OCI-LY7 (cell line): ENCODE measurements at places on chromosomes 4 and X. TPM values are rescaled to one million over a fixed set of nuclear protein-coding genes. Genes with fewer than 3 reads are reported as not detected.

AWAT2 gene
- total RNA-seq: not detected in 2 replicates

RGN gene
- not detected in 2 replicates for total RNA-seq

NR0B1 gene
- total RNA-seq: not detected in 2 replicates

BMPR1B gene
- not detected in 2 replicates for total RNA-seq

TRPC5OS gene
- total RNA-seq: not detected in 2 replicates

FRG2 gene
- total RNA-seq: not detected in 2 replicates

ZNF518B gene
- total RNA-seq: 19.1 and 24.2 TPM in 2 replicates

EDNRA gene
- not detected in 2 replicates for total RNA-seq

GAGE12C gene
- total RNA-seq: not detected in 2 replicates

MAGEA1 gene
- not detected in 2 replicates for total RNA-seq

DMRTC1 gene
- not detected in 2 replicates for total RNA-seq

TASL gene
- total RNA-seq: 0.26 TPM in 1 of 2 replicates, not detected in the other

LONRF3 gene
- not detected in 2 replicates for total RNA-seq

SH3BGRL gene
- 68.2 and 85.7 TPM in 2 replicates for total RNA-seq

CYTL1 gene
- total RNA-seq: not detected in 2 replicates

SMIM31 gene
- total RNA-seq: not detected in 2 replicates

SAGE1 gene
- not detected in 2 replicates for total RNA-seq

EXOC1L gene
- total RNA-seq: not detected in 2 replicates

NWD2 gene
- not detected in 2 replicates for total RNA-seq

MAGEA9 gene
- not detected in 2 replicates for total RNA-seq

TEC gene
- total RNA-seq: 10.4 and 11.5 TPM in 2 replicates

ANTXR2 gene
- not detected in 2 replicates for total RNA-seq

ANXA10 gene
- not detected in 2 replicates for total RNA-seq

ADAM29 gene
- total RNA-seq: 1.1 and 1.2 TPM in 2 replicates

PABPC1L2A gene
- total RNA-seq: not detected in 2 replicates

PNMA6F gene
- not detected in 2 replicates for total RNA-seq

NSDHL gene
- 17.7 and 20.2 TPM in 2 replicates for total RNA-seq

GASK1B gene
- total RNA-seq: 4.4 and 5.1 TPM in 2 replicates

PPP1R2C gene
- total RNA-seq: not detected in 2 replicates

EBP gene
- 110 and 126 TPM in 2 replicates for total RNA-seq

IQCM gene
- not detected in 2 replicates for total RNA-seq

NPY1R gene
- total RNA-seq: not detected in 2 replicates

PLP1 gene
- not detected in 2 replicates for total RNA-seq
